Amniotic epithelial cell (primary cell): ENCODE measurements at places on chromosomes 13 and 19.
A peak's percentile ranks its signal among the peaks of the same experiment; 100 is the strongest.

GRCh38 chr13:49654011-49654410, 25.7 kb downstream of the ARL11 start:
- DNase-seq: no peak

DNA sequence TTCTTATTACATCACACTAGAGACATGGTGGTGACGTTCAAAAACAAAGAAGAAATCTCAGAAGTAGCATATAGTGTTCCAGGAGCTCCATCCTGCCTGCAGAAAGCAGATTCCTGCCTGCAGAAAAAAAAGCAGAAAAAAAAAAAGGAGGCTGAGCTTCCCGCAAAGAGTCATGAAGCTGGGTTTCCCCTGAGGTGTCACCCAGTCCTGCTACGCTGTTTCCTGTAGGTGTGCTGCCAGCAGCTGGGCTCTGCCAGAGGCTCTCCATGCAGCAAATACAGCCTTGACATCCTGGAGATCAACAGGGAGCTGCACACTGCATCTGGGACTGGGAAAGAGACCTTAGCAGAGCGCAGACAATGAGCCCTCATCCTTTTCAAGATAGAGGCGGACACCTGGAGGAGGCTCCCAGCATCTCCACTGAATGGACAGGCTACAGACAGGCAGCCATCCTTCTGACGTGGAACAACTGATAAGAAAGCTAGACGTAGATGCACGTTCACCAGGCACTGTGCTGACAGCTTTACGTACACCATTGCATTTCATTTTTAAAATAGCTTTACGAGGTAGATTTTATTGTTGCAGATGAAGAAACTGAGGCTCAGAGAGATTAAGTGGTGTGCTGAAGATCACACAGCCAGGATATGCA, 350.9 kb downstream of the FOXO1 start:
- peak; percentile 22 for DNase-seq

DNA sequence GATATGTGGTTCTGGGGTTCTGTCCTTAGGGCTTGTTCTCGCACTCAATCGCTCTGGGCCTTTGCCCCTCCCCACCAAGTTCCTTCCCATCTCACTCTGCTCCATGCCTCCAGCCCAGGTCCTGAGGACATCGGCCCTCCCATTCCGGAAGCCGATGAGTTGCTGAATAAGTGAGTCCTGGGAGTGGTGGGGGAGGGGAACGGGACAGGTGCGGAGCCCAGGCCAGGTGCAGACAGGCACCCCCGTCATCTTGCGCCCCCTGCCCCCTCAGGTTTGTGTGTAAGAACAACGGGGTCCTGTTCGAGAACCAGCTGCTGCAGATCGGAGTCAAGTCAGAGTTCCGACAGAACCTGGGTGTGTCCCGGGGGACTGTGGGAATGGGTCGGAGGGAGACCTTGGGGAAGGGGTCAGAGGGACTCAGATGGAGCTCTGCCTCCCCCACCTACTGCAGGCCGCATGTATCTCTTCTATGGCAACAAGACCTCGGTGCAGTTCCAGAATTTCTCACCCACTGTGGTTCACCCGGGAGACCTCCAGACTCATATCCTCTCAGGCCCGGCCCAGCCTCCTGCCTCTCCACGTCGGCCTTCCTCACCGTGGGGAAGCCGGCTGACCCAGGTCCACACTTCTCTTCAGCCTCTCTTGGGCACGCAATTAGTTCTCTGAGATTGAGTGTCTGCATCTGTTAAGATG, 10.1 kb downstream of the FUZ start:
- no peak for DNase-seq

- no peak for DNase-seq
Measured at GRCh38 chr19:58352760-58353671, at the start of gene A1BG. Gene A1BG (minus strand): TSS chr19:58353492. CDS start chr19:58353437, 55 bp downstream.
